ENCODE measurements at places on chromosomes 5 and 9. TPM values are rescaled to one million over a fixed set of nuclear protein-coding genes. Genes with fewer than 3 reads are reported as not detected.

- H3K27ac ChIP-seq: no peak overlapping the region
- no peaks in the 10 kb centered on the region for H3K4me1 ChIP-seq
- no peak overlapping the region for H3K4me3 ChIP-seq
- no peak for DNase-seq
- no peaks in the 10 kb centered on the region for H3K27me3 ChIP-seq
- no peaks in the 10 kb centered on the region for H3K36me3 ChIP-seq
Observed at GRCh38 chr5:128842241-128842640, 123.0 kb upstream of the SLC27A6 start.

DNA sequence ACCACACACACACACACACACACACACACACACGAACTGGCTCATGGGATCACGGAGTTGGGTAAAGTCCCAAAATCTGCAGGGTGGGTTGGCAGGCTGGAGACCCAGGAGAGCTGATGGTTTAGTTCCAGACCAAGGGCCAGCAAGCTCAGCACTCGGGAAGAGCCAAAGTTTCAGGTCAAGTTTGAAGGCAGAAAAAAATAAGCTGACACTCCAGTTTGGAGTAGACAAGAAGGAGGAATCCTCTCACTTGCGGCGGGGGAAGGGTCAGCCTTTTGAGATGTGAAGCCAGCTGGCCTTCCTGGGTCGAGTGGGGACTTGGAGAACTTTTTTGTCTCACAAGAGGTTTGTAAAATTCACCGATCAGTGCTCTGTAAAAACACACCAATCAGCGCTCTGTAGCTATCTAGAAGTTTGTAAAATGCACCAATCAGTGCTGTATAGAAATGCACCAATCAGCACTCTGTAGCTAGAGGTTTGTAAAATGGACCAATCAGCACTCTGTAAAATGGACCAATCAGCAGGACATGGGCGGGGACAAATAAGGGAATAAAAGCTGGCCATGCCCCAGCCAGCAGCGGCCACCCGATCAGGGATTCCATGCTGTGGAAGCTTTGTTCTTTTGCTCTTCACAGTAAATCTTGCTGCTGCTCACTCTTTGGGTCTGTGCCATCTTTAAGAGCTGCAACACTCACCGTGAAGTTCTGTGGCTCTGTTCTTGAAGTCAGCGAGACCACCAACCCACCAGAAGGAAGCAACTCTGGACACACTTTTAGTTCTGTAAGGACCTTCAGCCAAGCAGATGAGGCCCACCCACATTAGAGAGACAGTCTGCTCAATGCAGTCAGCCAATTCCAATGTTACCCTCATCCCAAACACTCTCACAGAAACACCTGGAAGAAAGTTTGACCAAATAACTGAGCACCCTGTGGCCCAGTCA, 37.8 kb upstream of the UNC5A start:
- no peak overlapping the region for H3K4me3 ChIP-seq
- H3K27ac ChIP-seq: no peak overlapping the region
- no peaks in the 10 kb centered on the region for H3K27me3 ChIP-seq
- no peak for DNase-seq
- H3K36me3 ChIP-seq: no peaks in the 10 kb centered on the region
- H3K4me1 ChIP-seq: no peaks in the 10 kb centered on the region

DNA sequence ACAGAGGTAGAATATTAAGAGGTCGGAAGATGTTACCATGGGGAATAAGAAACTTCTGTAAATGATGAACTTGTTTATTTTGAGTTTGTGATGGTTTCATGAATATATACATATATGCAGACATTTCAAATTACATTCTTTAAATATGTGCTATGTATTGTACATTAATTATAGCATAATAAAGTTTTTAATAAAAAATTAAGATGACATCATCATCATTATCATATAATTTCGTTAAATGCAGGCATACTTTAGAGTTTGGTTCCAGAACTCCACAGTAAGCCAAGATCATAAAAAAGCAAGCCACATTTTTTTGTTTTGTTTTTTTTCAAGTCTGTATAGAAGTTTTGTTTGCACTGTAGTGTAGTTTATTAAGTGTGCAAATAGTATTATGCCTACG, 1403.5 kb downstream of the EFNA5 start:
- H3K4me3 ChIP-seq: no peak overlapping the region
- no peak overlapping the region for H3K27ac ChIP-seq
- no peaks in the 10 kb centered on the region for H3K27me3 ChIP-seq

Gene TMEM141
- 41.6 TPM for total RNA-seq

DNA sequence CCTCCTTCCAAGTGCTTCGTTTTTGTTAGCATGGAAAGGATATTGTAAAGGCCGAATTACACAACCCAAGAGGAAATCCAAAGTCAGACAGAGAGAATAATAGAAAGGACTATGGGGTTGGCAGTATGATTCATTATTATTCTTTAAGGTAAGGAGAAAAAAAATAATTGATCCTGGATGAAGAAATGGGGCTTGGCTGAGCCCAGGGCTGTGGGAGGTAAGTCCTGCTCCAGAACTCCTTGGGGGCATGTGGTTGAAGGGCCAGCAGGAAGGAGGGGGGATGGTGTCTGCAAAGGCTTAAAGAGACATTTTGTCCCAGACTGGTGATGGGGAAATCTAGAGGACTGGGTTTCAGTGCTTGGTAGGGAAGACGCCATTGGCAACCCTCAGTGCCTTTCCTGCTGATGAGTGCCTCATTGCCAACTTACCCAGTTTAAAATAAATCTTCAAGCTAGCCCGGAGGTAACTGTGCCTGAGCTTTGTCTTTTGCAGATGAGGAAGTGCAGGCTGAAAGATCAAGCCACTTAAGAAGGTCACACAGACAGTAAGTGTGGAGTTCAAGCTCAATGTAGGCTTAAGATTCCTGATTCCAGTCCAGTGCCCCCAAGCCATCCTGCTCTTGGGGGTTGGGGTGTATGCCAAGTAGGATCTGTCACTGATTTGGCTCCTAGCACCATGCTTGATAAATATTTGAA, 30.2 kb downstream of the FOXI1 start:
- DNase-seq: no peak
- no peaks in the 10 kb centered on the region for H3K36me3 ChIP-seq
- no peaks in the 10 kb centered on the region for H3K4me1 ChIP-seq
- H3K27ac ChIP-seq: no peak overlapping the region
- no peak overlapping the region for H3K4me3 ChIP-seq
- H3K27me3 ChIP-seq: no peaks in the 10 kb centered on the region

- H3K4me1 ChIP-seq: peaks cover 26% of the 10 kb centered on the region
- peak overlapping the region; percentile 77 for H3K27ac ChIP-seq
- DNase-seq: no peak
- H3K36me3 ChIP-seq: no peaks in the 10 kb centered on the region
Observed at GRCh38 chr9:4106760-4107143, 193.1 kb downstream of the GLIS3 start.

Gene GZMA
- total RNA-seq: 0.16 TPM

Gene ZBTB26
- 5.3 TPM for total RNA-seq

Gene PLAC8L1
- 0.49 TPM for total RNA-seq

DNA sequence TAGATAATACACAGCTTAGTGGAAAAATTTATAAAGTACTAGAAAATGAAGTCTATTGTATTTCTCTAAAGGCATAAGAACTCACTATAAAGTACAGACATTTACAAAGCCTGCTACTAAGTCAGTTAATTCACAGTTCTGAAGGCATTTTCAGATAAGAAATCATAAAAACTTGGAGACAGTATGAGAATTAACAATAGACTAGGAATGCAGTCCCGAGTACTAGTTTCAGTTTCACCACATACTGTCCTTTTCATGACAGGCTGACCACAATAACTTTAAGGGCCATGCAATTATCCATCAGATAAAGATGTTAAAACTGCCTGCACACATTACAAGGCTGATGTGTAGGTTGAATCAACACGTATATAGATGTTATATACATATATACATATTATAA, 362.6 kb upstream of the SMC2 start:
- no peaks in the 10 kb centered on the region for H3K36me3 ChIP-seq
- H3K27me3 ChIP-seq: no peaks in the 10 kb centered on the region
- H3K27ac ChIP-seq: no peak overlapping the region
- H3K4me1 ChIP-seq: no peaks in the 10 kb centered on the region
- no peak for DNase-seq

- DNase-seq: no peak
- no peak overlapping the region for H3K27ac ChIP-seq
- H3K36me3 ChIP-seq: no peaks in the 10 kb centered on the region
- no peaks in the 10 kb centered on the region for H3K27me3 ChIP-seq
- H3K4me1 ChIP-seq: no peaks in the 10 kb centered on the region
Observed at GRCh38 chr5:9716838-9717281, 86.7 kb upstream of the TAS2R1 start.

Gene GARIN3
- total RNA-seq: not detected

- no peaks in the 10 kb centered on the region for H3K27me3 ChIP-seq
- no peak overlapping the region for H3K4me3 ChIP-seq
- H3K36me3 ChIP-seq: no peaks in the 10 kb centered on the region
- peak overlapping the region; percentile 43 for H3K27ac ChIP-seq
- H3K4me1 ChIP-seq: peaks cover 47% of the 10 kb centered on the region
- peak; percentile 89 for DNase-seq
Observed at GRCh38 chr5:61256474-61256873, 75.6 kb upstream of the ZSWIM6 start.

Gene PCDHGA11
- total RNA-seq: 1.4 TPM

DNA sequence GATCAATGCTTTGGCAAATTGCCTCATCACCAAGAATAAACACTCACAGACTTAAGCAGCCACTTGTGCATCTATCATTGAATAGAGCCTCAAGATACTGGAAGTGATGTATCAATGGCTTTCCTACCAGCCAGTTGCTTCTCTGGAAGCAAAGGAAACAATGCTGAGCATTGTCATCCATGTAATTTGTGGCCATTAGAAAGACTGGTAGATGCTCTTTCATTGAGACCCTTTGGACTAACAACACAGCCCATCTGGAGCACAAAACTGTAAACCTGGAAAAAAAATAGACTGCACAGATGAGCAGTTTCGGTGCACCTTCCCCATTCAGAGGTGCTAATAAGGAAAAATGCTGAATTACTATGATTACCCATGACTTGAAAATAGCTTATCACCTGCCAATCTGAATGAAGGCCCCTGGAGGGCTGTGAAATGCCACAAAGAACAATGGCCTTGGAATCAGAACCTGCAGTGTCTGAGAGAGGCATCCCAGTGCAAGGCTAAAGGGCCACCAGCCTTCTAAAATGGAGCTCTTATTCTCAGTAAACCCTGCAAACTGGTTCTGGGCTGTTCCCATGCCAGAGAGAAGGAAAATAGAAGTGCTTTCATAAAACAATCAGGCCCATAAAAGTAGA, 127.5 kb downstream of the RFK start:
- no peak overlapping the region for H3K27ac ChIP-seq
- no peaks in the 10 kb centered on the region for H3K36me3 ChIP-seq
- H3K4me3 ChIP-seq: no peak overlapping the region
- no peaks in the 10 kb centered on the region for H3K27me3 ChIP-seq

DNA sequence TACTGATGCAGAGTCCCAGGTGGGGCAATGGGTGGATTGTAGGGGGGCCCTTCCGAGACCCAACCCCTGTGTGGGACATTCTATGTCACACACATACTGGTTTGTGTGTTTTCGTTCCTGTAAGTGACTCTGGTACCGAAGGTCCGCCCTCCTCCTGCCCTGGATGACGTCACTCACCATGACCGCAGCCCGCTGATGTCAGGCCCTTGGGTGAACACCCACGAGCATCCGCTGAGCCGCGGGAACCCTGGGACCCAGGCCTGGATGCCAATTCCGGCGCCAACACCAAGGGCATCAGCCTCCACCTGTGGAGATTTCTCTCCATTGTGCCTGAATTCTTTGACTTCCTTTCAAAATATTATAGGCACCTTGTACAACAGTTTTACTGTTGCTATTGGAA, 184.3 kb downstream of the MTRR start:
- peaks cover 8% of the 10 kb centered on the region for H3K27me3 ChIP-seq
- no peak for DNase-seq
- H3K4me3 ChIP-seq: no peak overlapping the region
- H3K4me1 ChIP-seq: no peaks in the 10 kb centered on the region
- no peaks in the 10 kb centered on the region for H3K36me3 ChIP-seq

Gene ADAMTSL2
- 2.2 TPM for total RNA-seq

GRCh38 chr9:81537964-81538363, 151.4 kb downstream of the TLE1 start:
- H3K27me3 ChIP-seq: no peaks in the 10 kb centered on the region
- no peak for DNase-seq
- no peaks in the 10 kb centered on the region for H3K4me1 ChIP-seq
- H3K4me3 ChIP-seq: no peak overlapping the region
- H3K27ac ChIP-seq: no peak overlapping the region

Gene CEL
- total RNA-seq: 24,413 TPM

Gene BNIP1
- total RNA-seq: 5.7 TPM

DNA sequence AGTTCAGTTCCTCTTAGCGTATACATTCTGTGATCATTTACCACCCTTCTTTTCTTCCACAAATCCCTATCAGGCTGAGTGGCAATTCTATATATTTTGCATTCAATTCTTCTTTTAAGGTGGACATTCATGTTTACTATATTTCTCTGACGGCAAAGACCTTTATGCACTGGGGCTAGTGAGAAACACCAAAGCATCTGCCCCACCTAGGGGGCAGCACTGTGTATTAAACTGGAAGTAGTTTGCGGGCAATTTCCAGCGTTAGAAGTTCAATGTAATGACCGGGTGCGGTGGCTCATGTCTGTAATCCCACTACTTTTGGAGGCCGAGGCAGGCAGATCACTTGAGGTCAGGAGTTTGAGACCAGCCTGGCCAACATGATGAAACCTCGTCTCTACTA, 27.9 kb upstream of the FBXL7 start:
- no peaks in the 10 kb centered on the region for H3K36me3 ChIP-seq
- H3K4me3 ChIP-seq: no peak overlapping the region
- no peak overlapping the region for H3K27ac ChIP-seq

DNA sequence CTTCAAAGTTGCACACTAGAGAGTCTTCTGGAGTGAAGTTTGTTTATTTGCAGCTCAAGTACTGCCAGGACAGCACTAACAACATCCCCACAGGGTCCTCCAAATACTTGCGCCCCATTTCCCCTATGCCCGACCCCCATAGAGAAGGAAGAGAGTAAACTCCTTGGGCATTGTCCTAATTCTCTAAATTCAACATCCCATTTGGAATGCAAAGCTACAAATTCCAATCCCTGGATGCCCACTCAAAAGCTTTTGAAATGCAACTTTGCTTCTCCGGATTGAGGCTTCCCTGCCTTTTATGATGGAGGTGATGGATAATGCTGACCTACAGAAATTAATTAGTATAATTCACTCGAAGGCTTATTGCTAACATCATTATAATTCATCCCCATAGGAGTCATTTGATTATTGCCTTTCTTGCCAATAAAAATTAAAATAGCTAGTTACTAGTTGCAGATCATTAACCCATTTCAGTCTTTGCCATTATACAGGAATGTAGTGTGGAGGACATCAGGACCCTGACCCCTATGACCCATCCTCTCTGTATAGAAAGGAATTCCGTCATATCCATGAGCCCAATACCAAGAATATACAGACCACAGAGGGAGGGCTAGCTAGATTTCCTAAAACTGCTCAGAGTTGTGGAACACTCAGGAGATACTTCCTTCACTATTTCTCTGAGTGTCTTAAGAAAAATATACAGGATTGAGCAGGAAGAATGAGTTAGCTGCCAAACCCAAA, 277.6 kb downstream of the ZNF608 start:
- no peaks in the 10 kb centered on the region for H3K27me3 ChIP-seq
- no peak overlapping the region for H3K27ac ChIP-seq
- no peak for DNase-seq
- no peak overlapping the region for H3K4me3 ChIP-seq

Gene TNFSF8
- total RNA-seq: 0.19 TPM
